ENCODE measurements at places on chromosomes 1 and 21. TPM values are rescaled to one million over a fixed set of nuclear protein-coding genes. Genes with fewer than 3 reads are reported as not detected.

KAZN gene
- polyA plus RNA-seq, result 4.7 TPM

GUCA2A gene
- 59.5 TPM for polyA plus RNA-seq

PIK3R3 gene
- 4.2 TPM for polyA plus RNA-seq

ASPM gene
- 0.27 TPM for polyA plus RNA-seq

HPDL gene
- polyA plus RNA-seq, result 10.7 TPM

DNA sequence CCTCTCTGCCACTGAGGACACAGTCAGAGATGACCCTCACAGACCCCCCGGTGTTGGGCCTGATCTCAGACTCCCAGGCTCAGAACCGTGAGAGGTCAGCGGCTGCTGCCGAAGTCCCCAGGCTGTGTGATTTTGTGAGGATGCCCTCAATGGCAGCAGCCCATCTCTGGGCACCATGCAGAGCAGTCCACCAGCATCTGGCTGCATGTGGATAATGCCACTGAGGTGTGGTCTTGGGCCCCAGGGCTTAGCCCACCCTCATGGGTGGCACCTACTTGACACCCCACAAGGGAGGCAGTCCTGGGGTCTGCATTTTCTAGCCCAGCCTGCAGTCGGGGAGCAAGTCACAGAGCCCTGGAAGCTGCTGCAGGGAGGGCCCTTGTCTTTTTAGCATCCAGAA is 5.5 kb upstream of the ACTRT2 start:
- no peak overlapping the region for H3K27ac ChIP-seq
- DNase-seq, result no peak
- H3K27me3 ChIP-seq, result no peaks in the 10 kb centered on the region

- no peak overlapping the region for H3K4me3 ChIP-seq
- DNase-seq, result no peak
- no peaks in the 10 kb centered on the region for H3K36me3 ChIP-seq
- H3K4me1 ChIP-seq, result no peaks in the 10 kb centered on the region
Observed at GRCh38 chr1:228957535-228957934, 222.3 kb downstream of the RHOU start.

DNA sequence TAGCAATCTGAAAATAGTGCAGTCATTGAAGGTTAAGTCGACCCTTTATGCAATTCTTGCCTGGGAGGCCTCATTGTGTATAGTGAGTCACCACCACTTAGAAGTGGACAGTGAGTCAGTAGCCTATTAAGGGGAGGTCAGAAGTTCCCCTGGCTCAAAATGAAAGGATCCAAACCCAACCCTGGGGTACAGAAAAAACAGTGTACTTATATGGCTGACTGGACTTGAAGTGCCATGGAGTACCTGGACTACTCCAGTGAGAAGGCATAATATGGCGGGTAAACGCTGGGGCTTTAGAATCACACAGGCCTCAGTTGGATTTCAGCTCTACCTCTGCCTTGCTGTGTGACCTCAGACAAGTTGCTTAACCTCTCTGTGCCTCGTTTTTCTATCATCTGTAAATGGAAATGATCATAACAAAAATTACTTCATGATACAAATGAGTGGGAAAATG is 2.2 kb upstream of the BCL9 start:
- H3K4me1 ChIP-seq, result peaks cover 12% of the 10 kb centered on the region
- H3K27me3 ChIP-seq, result no peaks in the 10 kb centered on the region
- H3K27ac ChIP-seq, result peak overlapping the region; percentile 52
- H3K4me3 ChIP-seq, result no peak overlapping the region

- no peak overlapping the region for H3K27ac ChIP-seq
- H3K4me1 ChIP-seq, result no peaks in the 10 kb centered on the region
- no peaks in the 10 kb centered on the region for H3K27me3 ChIP-seq
- no peaks in the 10 kb centered on the region for H3K36me3 ChIP-seq
- DNase-seq, result no peak
Observed at GRCh38 chr1:98385652-98386051, 275.9 kb upstream of the SNX7 start.

- peak overlapping the region; percentile 25 for H3K4me3 ChIP-seq
- no peaks in the 10 kb centered on the region for H3K27me3 ChIP-seq
- peaks cover 11% of the 10 kb centered on the region for H3K36me3 ChIP-seq
- H3K27ac ChIP-seq, result no peak overlapping the region
Observed at GRCh38 chr21:39182016-39182415, 1.2 kb downstream of the PSMG1 start.

GRCh38 chr1:242133796-242134195 is 134.9 kb upstream of the MAP1LC3C start:
- H3K36me3 ChIP-seq, result no peaks in the 10 kb centered on the region
- no peaks in the 10 kb centered on the region for H3K4me1 ChIP-seq
- DNase-seq, result no peak
- H3K4me3 ChIP-seq, result no peak overlapping the region

- H3K27me3 ChIP-seq, result no peaks in the 10 kb centered on the region
- H3K27ac ChIP-seq, result no peak overlapping the region
- H3K36me3 ChIP-seq, result no peaks in the 10 kb centered on the region
Observed at GRCh38 chr1:48263041-48263440, 40.5 kb downstream of the SLC5A9 start.

GRCh38 chr1:153976819-153977249 is 640 bp downstream of the JTB start:
- peak overlapping the region; percentile 77 for H3K27ac ChIP-seq
- H3K4me1 ChIP-seq, result no peaks in the 10 kb centered on the region
- no peaks in the 10 kb centered on the region for H3K27me3 ChIP-seq
- DNase-seq, result no peak

DNA sequence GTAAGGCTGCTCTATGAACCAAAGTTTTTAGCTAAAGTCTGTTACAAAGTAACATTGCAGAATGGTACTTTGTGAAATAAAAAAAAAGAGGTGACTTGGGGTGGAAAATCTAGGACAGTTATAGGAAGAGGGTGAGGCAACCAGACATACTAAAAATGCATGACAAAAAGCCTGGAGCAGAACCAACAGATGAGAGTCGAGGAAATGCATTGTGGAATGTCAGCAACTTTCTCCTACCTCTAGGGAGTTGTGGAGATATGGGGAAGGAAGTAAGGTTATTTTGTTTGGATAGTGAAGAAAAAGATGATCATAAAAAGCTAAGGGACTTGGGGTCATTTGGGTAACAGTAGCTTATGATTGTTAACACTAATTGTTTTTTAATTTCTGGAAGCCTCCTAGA is 295.6 kb downstream of the S1PR1 start:
- no peaks in the 10 kb centered on the region for H3K27me3 ChIP-seq
- no peak for DNase-seq
- no peak overlapping the region for H3K27ac ChIP-seq
- no peaks in the 10 kb centered on the region for H3K4me1 ChIP-seq

GRCh38 chr1:109535481-109535880 is 4.2 kb upstream of the GPR61 start:
- H3K4me3 ChIP-seq, result no peak overlapping the region
- no peaks in the 10 kb centered on the region for H3K27me3 ChIP-seq
- H3K36me3 ChIP-seq, result no peaks in the 10 kb centered on the region
- H3K4me1 ChIP-seq, result no peaks in the 10 kb centered on the region
- DNase-seq, result no peak

DNA sequence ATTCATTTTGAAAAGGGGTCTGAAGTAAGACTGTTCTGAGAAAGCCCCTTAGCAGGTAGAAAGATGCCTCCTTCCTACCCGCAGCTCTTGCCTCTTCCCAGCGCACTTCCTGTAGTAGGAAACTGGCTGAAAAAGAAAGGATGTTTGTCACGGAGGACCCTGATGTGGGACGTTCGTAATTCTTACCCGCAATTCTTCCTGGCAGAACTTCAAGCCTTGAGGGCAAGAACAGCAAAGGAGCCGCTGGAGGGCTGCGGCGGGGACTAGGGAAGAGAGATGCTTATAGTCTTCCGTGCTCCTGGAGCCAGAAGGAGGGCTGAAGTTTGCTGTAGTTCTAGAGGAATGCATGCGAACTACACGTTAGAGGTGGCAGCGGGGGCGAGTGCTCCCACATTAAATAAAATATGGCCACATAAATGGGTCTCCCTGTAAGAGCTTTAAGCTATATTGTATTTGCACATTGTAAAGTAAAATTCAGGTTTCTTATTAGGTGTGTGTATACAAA is 6.3 kb downstream of the C1orf53 start:
- DNase-seq, result no peak
- no peak overlapping the region for H3K4me3 ChIP-seq
- peaks cover 57% of the 10 kb centered on the region for H3K27me3 ChIP-seq
- H3K4me1 ChIP-seq, result peaks cover 12% of the 10 kb centered on the region

DNA sequence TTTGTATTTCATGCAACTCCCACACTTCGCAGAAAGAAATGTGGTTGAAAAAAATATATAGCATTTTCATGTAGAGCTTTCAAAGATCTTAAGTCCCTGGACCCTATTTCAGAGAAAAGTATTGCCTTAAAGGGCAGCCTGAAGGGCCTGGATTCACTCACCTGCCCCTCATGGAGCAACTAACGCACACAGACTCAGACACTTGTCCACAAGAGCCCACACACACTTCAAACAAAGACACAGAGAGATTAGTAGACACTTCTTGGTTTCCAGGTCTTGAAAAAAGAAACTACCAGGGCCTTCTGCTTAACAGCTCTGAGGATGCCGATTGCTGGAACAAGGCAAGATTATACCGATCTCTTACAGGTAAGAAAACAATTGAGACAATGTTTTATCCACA is 122.2 kb downstream of the ZBTB18 start:
- H3K27me3 ChIP-seq, result no peaks in the 10 kb centered on the region
- no peak overlapping the region for H3K4me3 ChIP-seq
- H3K36me3 ChIP-seq, result no peaks in the 10 kb centered on the region
- DNase-seq, result no peak

GRCh38 chr1:227919906-227920305 is 27.8 kb downstream of the WNT9A start:
- H3K4me3 ChIP-seq, result no peak overlapping the region
- H3K27me3 ChIP-seq, result no peaks in the 10 kb centered on the region
- no peak for DNase-seq
- no peak overlapping the region for H3K27ac ChIP-seq

DNA sequence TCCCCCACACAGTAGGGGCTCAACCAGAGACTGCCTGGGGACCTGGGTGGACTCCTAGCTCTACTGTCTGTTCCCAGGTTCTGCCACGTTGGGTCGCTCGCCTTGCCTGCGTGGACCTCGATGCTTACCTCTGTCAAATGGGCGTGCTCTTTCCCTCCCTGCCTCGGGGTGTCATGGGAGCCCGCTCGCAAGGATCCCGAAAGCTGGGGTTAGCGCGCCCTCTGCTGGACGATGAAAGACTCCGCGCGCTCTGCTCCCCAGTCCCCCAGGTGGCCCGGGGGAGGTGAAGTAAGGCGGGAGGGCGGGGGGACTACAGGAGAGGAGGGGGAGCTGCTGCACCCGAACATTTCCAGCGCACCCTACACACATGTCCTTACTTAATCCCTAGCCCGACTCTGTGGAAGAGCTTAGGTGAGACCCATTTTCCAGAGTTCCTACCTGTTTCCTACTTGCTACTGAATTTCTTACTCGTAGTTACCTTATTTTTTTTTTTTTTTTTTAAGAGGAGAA is 2.3 kb upstream of the BSND start:
- H3K27ac ChIP-seq, result no peak overlapping the region
- peaks cover 9% of the 10 kb centered on the region for H3K4me1 ChIP-seq
- H3K36me3 ChIP-seq, result no peaks in the 10 kb centered on the region
- DNase-seq, result peak; percentile 86
